ENCODE measurements at places on chromosomes 1 and 21. TPM values are rescaled to one million over a fixed set of nuclear protein-coding genes. Genes with fewer than 3 reads are reported as not detected.
A peak's percentile ranks its signal among the peaks of the same experiment; 100 is the strongest.

LRRC8B gene
- 0.19 TPM for total RNA-seq

LMO4 gene
- 38.6 TPM for total RNA-seq

SMIM1 gene
- 0.88 TPM for total RNA-seq

GPR25 gene
- total RNA-seq: not detected

FMO2 gene
- not detected for total RNA-seq

GRCh38 chr1:1574721-1575537 lies at the start of gene SSU72:
Gene SSU72 (minus strand): TSS chr1:1574863. CDS start chr1:1574557, 306 bp downstream.
- H3K4me3 ChIP-seq: peak within 1 kb of the TSS; percentile 98
- H3K36me3 ChIP-seq: peaks cover 21% of the 10 kb centered on the region
- peaks cover 13% of the 10 kb centered on the region for H3K27me3 ChIP-seq
- H3K27ac ChIP-seq: peak within 1 kb of the TSS; percentile 99
- peak; percentile 86 for DNase-seq

DNA sequence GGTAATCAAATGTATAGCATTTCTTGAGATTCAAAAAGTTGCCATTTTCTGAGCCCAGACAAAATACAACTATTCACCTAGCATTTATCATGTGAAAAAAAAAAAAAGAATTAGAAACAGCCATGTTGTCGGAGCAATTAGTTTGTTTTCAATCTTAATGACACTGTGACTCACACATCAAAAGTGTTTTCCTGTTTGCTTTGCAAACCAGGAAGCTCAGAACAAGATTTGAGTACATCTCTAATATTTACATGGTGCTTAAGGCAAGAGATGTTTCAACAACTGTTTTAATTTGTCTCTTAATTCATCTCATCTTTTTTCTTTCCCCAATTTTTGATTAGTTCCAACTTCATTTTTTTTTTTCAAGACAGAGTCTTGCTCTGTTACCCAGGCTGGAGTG lies 62.5 kb upstream of the CAPZB start:
- H3K4me3 ChIP-seq: no peak overlapping the region
- H3K27ac ChIP-seq: no peak overlapping the region
- H3K4me1 ChIP-seq: no peaks in the 10 kb centered on the region
- H3K27me3 ChIP-seq: peaks cover 21% of the 10 kb centered on the region
- no peak for DNase-seq

GRCh38 chr1:216502528-216503162 lies 79.4 kb upstream of the USH2A start:
- H3K4me1 ChIP-seq: peaks cover 19% of the 10 kb centered on the region
- H3K27me3 ChIP-seq: no peaks in the 10 kb centered on the region
- H3K4me3 ChIP-seq: peak overlapping the region; percentile 7
- H3K36me3 ChIP-seq: no peaks in the 10 kb centered on the region
- H3K27ac ChIP-seq: no peak overlapping the region

GRCh38 chr21:46500224-46500861 lies 41.7 kb downstream of the DIP2A start:
- DNase-seq: peak; percentile 18
- peaks cover 26% of the 10 kb centered on the region for H3K36me3 ChIP-seq
- no peak overlapping the region for H3K4me3 ChIP-seq
- H3K27me3 ChIP-seq: no peaks in the 10 kb centered on the region

DNA sequence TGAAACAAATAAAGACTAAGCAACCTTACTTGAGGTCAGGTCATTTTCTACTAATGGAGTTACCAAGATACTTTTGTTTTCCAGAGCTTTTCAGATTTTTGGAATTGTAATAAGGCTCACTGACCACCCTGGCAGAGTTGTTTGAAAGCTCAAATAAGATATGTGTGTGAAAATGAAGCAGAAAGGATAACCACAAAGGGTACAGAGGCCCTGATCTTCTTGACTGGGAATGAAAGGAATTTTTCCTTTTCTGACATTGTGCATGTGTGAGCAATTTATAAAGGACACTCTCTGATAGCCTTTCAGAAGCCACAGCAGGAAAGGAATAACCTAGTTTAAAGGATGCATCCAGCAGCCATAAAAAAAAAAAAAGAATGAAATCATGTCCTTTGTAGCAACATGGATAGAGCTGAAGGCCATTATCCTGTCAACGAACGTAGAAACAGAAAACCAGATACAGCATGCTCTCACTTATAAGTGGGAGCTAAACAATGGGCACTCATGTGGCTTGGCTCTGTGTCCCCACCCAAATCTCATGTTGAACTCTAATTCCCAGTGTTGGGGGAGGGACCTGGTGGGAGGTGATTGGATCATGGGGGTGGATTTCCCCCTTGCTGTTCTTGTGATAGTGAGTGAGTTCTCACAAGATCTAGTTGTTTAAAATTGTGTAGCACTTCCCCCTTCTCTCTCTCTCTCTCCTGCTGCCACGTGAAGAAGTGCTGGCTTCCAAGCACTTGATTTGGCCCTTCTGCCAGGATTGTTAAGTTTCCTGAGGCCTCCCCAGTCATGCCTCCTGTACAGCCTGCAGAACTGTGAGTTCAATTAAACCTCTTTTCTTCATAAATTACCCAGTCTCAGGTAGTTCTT lies 3.1 kb upstream of the SRP9 start:
- H3K4me1 ChIP-seq: peaks cover 52% of the 10 kb centered on the region
- no peak overlapping the region for H3K27ac ChIP-seq
- H3K36me3 ChIP-seq: no peaks in the 10 kb centered on the region

DNA sequence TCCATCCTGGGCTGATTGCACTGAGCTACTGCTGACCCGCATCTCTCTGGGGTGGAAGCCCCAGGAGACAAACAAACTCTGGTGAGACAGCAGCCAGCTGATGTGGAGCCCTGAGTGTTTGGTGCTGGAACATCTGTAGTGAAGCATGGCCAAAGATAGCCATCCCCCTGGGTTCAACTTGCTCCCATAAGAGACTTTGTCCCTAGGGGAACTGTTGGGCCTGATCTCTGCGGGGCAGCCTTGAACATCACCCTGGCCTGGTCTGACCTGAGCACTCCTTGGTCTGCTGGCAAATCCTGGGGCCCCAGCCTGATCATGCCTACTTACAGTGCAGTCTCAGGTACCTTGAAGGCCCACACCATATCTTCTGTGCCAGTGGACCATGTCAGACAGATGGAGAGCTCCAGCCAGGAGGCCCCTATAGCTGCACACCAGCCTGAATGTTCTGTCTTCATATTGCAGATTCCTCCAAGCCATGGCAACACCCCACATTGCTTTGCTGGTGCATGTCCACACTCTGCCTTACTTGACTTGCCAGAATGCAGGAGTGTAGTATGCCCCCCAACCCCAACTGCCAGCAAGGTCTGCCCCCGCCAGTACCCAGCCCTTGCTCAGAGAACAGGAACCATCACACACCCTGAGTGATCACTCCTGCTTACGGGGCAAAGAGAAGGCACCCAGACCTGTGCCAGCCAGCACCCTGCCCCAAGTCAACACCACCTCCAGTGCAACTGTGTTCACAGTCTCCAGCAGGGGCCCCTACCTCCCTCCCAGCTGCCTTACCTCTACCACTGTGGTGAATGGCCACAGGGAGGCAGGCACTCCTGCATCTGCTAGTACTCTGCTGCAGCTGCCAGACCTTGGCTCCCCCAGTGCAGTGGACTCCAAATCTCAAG lies 690.5 kb upstream of the NR5A2 start:
- no peak overlapping the region for H3K4me3 ChIP-seq
- no peak for DNase-seq
- H3K27ac ChIP-seq: no peak overlapping the region
- H3K4me1 ChIP-seq: peaks cover 7% of the 10 kb centered on the region
- no peaks in the 10 kb centered on the region for H3K36me3 ChIP-seq

DNA sequence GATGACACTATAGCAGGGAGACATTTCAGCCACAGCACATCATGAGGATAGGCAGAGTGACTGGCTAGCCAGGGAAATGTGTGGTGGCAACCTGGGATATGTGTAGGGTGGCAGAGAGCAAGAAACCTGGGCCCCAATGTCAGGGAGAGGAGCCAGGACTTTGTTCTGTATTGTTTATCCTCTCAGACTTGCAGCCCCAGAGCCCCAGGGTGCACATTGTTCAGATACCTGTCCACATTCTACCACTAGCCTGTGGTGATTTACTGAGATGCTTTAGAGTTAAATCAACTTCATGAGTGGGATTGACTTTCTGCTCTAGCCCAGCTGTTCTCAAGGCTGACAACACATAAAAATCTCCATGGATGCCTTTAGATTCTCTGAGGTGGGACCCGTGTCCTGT lies 61.5 kb downstream of the MAB21L3 start:
- DNase-seq: no peak
- H3K27me3 ChIP-seq: peaks cover 17% of the 10 kb centered on the region
- no peaks in the 10 kb centered on the region for H3K4me1 ChIP-seq
- no peak overlapping the region for H3K4me3 ChIP-seq
- H3K36me3 ChIP-seq: no peaks in the 10 kb centered on the region

DNA sequence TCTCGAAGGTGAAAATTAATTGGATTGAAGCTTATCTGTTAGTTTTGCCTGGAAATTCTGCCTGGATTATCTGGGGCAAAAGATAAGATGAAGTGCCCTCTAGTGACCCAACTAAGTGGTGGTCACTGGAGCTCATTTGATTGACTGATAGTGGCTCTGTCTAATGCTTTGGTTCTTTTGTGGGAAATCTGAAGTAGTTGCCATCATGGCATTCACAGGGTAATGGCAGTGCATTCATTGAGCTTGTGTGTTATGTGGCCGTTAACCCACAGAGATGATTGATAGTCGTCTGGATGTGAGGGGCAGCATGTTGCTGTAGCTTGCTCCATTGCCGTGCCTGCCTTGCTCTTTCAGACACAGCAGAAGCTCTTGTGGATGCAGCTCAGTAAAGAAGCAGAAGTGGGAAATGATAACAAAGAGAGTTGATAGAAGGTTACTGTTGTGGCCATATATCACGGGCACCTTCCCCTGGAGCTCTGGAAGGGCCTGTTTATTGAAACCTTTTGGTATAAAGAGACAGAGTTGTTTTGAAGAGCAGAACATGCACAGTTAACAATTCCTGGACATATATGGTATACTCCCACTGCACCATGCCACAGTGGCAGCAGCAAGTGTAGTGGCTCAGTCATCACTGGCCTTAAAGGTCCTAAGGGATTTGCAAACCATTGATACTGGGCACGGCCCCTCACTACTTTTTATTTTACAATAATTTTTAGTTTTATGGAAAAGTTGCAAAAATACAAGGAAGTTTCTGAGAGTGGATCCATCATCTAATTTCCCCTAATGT lies 42.0 kb downstream of the CXADR start:
- H3K4me3 ChIP-seq: no peak overlapping the region
- no peak for DNase-seq
- no peaks in the 10 kb centered on the region for H3K36me3 ChIP-seq
- H3K4me1 ChIP-seq: no peaks in the 10 kb centered on the region
- peaks cover 5% of the 10 kb centered on the region for H3K27me3 ChIP-seq

- DNase-seq: peak; percentile 55
- no peak overlapping the region for H3K4me3 ChIP-seq
- H3K36me3 ChIP-seq: no peaks in the 10 kb centered on the region
- peaks cover 39% of the 10 kb centered on the region for H3K4me1 ChIP-seq
- H3K27me3 ChIP-seq: peaks cover 13% of the 10 kb centered on the region
- no peak overlapping the region for H3K27ac ChIP-seq
Measured at GRCh38 chr1:168396940-168397684, 116.4 kb downstream of the TBX19 start.

- no peaks in the 10 kb centered on the region for H3K36me3 ChIP-seq
- peaks cover 63% of the 10 kb centered on the region for H3K27me3 ChIP-seq
- no peak overlapping the region for H3K4me3 ChIP-seq
- no peak for DNase-seq
Measured at GRCh38 chr1:147080006-147080661, 92.1 kb downstream of the PRKAB2 start.

GRCh38 chr1:90067194-90067931 lies 72.5 kb downstream of the ZNF326 start:
- no peak overlapping the region for H3K4me3 ChIP-seq
- DNase-seq: no peak
- H3K4me1 ChIP-seq: no peaks in the 10 kb centered on the region
- no peak overlapping the region for H3K27ac ChIP-seq

GRCh38 chr1:116956378-116956777 lies 45.2 kb upstream of the CD101 start:
- no peaks in the 10 kb centered on the region for H3K4me1 ChIP-seq
- DNase-seq: no peak
- no peak overlapping the region for H3K4me3 ChIP-seq
- no peaks in the 10 kb centered on the region for H3K36me3 ChIP-seq
- H3K27ac ChIP-seq: no peak overlapping the region

DNA sequence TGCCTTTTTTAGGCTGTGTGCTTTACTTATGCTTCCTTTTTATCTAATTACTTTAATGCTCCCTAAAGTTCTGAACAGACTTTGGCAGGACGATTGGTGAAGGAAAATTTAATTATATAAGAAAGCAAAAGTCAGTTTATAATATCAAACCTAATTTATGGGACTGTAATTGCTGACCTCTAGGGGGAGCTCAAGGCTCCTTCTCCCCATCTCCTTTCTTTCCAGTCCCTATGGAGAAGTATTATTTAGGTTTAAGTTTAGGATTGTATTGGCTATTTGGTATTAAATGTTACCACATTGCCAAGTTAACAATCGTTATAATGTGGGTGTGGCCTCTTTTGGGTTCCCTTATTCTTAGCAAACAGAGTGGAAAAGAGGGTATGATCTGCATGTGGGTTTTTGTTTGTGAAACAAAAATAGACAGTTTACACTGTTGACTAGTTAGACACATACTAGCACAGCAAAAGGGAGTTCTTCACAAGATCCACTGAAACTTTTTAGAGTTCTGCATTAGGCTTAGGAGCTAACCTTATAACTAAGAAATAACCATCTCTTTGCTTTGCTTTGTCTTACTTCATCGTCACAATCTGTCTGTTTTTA lies 48.2 kb upstream of the TNFSF4 start:
- no peak overlapping the region for H3K4me3 ChIP-seq
- H3K27ac ChIP-seq: no peak overlapping the region
- peaks cover 15% of the 10 kb centered on the region for H3K36me3 ChIP-seq

DNA sequence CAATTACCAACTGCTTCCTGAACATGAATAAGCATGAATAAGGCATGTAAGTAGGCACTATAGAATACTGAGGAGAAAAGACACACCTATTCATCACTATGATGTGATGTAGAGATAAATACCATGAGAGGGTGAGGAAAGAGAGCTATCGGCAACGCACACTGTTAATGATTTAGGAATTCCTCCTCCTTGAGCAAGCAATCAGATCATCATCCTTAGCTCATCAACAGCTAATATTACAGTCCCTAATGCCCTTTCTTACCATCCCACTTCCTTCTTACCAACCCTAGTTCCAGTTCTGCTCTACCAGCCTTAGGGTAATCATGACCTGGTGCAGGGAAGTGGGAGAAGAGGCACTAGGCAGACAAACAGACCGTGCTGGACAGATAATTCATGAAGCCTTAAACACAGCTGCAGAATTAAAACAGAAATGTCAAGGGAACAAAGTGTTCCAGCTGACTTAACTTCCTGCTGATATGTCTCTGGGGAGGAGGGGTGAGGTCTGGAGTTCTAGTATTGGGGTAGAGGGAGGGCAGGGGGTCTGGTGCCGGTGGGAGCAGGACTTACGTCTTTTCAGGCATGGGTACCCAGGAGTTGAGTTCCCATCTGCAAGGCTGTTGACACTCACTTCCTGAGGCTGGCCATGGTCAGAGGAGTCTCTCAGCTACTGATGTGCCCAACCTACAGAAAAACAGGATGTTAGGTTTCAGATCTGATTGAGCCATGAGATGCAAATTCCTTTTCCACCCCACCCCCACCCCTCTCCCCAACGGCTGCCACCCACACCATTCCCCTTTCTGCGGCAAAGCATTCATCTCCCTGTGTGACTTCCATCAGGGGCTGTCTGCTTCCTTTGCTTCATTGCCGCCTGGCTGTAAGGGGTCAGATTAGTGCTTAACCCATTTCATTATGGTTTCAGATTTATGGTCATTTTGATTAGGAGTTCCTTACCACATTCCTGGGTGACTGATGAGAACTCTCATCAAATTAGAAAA lies 12.6 kb upstream of the RCSD1 start:
- H3K4me3 ChIP-seq: no peak overlapping the region
- peaks cover 20% of the 10 kb centered on the region for H3K27me3 ChIP-seq
- peaks cover 16% of the 10 kb centered on the region for H3K4me1 ChIP-seq
- no peak overlapping the region for H3K27ac ChIP-seq
- 0 out of 2 replicates have a peak, but pooled peaks cover 4% of the 10 kb centered on the region for H3K36me3 ChIP-seq

Data from HFFc6 (cell line).